Left renal pelvis (tissue), 4 donors: ENCODE measurements at places on chromosomes 7 and 10. TPM values are rescaled to one million over a fixed set of nuclear protein-coding genes. Genes with fewer than 3 reads are reported as not detected.

DNA sequence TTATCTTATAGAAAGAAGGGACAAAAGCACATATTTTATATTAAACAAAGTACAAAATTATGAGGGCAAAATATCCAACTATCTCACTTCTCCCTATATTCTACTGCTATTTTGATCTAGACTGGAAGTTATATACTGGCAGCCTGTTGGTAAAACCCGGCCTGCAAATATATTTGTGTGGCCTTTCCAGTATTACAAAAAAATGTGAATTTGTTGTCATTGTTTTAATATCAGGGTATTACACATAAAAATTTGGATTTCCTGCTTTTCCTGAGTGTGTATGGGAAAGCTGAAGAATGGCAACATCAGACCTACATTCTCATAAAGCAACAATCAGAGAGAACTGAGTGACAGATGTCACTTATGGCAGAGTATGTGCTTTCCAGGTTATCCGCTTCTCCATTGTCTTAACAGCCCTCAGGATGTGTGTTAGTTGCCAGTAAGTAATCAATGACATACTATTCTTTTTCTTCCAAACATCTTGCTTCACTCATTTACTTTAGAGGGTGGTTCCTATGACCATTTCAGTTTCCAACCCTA, 7.3 kb downstream of the SYPL1 start:
- no peak for DNase-seq

- no peak for DNase-seq
These were observed 54.2 kb downstream of the FOXP2 start for GRCh38 chr7:114468844-114469243.

- no peak for DNase-seq
These were observed 1.4 kb downstream of the HTRA1 start for GRCh38 chr10:122462533-122463465.

DNA sequence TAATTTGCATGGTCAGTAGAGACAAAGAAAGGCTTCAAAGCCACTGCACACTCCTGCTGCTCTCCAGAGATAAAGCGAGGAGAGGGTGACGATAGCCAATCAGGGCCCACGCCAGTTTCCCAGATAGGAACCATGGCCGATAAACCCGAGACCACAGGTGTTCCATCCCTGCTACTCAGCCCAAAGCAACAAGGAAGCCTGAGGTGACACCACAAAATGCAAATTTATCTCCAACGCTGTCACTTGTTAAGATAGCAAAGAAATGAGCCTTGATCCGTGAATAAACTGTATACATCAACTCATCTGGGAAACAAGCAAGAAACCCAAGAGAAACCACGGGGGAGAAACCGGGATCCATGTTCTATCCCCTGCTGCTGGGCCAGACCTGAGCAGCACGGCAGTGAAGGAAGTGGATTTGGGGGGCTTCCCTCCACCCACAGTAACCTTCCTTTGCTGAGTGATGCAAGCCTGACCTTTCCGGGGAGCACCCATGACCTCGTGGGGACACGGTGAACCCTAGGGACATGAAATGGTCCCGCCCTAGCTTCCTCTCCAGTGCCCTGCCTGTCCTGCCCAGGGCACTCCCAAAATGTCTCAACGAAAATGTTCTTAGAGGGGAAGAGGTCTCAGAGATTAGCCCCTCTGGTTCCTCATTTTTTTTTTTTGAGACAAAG, 164.6 kb downstream of the PTPRN2 start:
- DNase-seq = no peak

Gene STAM
- polyA plus RNA-seq = 35.3 TPM

DNA sequence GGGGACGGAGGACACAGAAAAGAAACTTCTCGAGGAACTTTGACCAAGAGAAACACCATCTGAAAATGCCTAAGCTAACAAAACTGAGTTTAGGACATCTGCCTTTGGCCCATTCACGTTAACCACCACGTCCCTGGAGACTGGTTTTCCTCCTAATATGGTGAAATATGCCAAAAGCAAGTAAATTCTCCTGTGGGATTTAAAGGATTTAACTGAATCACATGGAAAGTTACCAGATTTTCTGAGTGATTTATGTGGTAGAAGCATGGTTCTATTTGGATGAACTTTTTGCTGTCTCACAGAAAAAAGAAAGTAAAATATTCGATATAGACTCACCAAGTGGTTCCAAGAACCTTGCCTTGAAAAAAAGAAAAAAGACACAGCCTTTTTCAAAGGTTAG, 30.4 kb upstream of the BMPER start:
- no peak for DNase-seq

GRCh38 chr7:104955276-104955675, 58.7 kb upstream of the KMT2E start:
- no peak for DNase-seq

Gene CDH23
- polyA plus RNA-seq = 1.5 TPM

DNA sequence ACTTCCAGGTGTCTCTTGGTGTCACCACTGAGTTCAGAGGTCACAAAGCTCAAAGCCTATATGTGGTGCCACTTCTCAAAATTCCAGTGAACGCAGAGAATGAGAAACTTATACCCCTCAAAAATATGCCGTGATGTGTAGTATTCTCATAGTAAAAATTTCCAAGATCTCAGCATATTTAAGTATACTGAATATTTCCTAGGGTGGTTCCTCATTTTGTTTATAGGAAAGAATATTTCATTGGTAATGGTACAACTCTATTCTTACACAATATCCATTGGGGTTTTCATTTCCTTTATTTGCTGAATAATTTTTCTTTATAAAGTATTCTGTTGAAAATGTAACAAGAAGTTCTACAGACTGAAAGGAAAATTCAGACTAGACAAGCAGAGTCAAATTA, 58.9 kb upstream of the ADO start:
- DNase-seq = no peak

- no peak for DNase-seq
These were observed 441.2 kb downstream of the PLXDC2 start for GRCh38 chr10:20257422-20257821.
